ENCODE measurements at places on chromosomes 5 and 9.

DNA sequence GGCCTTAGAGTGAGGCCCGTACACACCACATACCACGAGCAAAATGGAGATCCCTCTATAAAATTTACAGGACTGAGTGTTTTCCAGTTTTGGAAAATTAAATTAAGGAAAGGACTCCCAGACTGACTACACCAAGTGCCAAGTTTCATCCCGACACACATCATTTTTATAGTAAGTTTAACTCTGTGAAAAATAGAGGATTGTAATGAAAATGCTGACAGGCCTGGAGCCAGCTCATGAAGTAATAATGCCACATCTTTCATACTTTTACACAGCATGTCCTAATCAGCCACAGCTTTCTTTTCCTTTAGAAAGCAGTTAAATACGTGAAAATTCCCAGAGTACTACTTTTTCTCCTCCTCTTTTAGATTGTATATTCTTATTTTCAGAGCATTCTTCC lies 169.2 kb downstream of the SAXO1 start:
- no peak for DNase-seq

DNA sequence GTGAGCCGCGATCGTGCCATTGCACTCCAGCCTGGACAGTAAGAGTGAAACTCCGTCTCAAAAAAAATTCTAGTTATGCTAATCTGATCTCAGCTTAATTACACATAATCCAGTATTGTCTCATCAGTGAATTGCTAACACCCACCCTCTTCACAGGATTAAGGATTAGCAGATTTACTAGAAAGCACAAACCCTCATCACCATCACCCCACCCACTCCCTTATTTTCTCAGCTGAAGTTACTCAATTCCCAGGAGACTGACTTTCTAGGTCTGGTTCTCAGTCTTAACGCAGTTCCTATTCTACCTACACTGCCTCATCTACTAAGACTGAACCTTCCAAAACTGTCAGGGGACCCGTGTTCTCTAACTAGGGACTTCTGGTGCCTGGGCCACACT lies 9.0 kb downstream of the TOR1B start:
- no peak for DNase-seq

- DNase-seq: no peak
Measured at GRCh38 chr9:104280178-104280560, 186.1 kb downstream of the SMC2 start.

DNA sequence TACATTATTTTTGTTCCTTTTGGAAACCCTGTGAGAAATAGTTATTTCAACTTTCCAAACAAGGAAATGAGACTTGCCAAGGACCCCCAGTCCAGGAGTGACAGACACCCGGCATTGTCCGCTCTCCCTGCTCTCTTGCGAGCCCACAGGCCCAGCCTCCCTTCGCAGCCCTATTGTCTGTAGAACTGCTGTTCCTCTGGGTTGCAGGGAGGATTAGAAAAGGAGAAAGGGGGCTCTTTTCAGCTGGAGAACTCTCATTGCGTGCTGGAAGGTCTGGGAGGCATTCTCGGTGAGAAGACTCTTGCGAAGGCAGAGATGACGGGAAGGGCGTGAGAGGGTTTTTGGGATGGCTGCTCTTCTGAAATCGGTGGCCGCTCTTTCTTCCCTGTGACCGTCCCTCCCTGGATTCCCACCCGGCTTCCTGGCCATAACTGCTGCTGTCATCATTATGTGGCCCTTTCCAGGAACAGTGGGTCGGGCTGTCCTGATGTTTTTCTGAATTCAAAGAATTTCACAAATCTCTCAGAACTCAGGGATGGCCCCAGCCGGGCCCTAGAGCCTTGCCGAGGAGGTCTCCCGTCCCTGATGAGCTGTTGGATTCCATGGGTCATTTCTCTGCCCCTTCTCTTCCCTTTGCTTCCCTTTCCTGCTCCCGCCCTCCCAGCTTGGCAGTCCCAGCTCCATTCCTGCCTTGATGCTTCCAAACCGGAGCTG lies 29.8 kb downstream of the STC2 start:
- DNase-seq: no peak

DNA sequence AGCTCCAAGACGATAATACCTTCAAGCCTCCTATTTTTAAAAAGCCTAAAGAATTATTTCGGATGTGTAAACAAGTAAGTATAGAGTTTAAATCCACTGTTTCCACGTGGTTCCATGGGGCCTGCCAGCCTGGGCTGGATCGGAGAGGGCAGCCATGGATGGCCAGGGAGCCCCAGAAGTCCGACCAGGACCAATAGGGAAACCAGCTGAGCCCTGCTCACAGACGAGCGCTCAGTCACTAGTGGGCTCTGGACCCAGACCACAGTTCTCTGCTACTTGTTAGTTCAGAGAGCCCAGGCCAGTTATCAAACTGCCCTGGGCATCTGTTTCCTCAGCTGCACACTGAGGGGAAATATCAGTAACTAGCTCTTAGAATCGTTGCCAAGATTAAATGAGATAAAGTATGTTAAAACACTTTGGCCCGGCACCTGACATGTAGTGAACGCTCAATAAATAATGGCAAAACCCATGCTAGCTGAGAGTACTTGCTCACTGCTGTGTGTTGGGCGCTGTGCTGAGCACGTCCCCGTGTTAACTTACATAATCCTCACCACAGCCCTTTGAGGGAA lies 124.8 kb downstream of the RGS3 start:
- DNase-seq: no peak

DNA sequence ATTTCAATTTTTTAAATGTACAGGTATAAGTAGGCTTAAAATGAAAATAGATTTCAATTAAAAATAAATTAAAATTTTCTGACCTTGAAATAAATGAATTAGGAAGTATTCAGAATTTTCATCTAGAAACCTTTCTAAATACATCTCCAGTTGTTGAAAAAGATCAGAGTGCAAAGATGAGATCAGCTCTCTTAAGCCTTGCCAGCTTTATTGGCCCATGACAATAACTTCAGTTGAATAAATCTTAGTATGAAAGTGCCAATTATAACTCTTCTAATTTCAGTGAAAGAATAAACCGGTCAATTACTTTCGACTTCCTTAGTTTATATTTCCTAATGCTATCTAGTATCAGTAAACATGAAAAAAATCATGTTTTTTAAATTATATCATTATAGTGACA lies 117.4 kb downstream of the FBXL17 start:
- no peak for DNase-seq

DNA sequence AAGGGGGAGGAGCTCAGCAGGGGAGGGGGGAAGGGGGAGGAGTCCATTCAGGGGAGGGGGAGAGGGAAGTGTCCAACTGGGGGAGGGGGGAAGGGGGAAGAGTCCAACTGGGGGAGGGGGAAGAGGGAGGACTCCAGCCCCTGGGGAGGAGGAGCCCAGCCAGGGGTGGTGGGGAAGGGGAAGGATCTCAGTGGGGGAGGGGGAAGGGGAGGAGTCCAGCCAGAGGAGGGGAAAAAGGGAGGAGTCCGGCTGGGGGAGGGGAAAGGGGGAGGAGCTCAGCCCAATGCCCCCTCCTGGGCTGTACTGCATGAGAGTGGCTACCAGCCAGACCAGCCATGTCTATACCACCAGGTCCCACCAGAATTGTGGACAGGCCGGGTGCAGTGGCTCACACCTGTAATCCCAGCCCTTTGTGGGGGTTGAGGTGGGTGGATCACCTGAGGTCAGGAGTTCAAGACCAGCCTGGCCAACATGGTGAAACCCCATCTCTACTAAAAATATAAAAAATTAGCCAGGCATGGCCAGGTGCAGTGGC lies 30.6 kb upstream of the ADAMTS2 start:
- DNase-seq: no peak

GRCh38 chr9:16763946-16764345 lies 106.5 kb downstream of the BNC2 start:
- no peak for DNase-seq

GRCh38 chr9:127898433-127899127 lies 823 bp downstream of the ST6GALNAC6 start:
- no peak for DNase-seq

GRCh38 chr5:61319388-61320146 lies 12.5 kb upstream of the ZSWIM6 start:
- no peak for DNase-seq

DNA sequence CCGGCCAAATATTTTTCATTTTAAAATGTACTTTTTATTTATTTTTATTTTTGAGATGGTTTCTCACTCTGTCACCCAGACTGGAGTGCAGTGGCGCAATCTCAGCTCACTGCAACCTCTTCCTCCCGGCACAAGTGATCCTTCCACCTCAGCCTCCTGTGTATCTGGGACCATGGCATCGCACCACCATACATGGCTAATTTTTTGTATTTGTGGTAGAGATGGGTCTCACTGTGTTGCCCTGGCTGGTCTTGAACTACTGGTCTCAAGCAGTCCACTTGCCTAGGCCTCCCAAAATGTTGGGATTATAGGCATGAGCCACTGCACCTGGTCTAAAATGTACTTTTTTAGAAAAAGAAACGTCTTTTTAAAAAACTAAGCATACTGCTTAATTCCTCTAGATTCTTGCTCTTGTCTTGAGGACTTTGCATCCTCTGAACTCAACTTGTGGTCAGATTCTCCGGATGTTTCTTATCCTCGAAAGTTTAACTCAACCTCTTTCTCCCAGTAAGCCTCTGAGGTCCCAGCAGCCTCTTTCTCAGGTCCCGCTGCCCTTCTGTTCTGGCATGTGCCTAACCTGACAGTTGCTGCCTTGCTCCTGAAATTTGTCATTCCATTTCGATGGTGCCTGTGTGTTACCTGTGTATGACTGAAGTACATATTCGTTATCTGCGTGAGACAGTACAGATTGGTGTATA lies 63.0 kb downstream of the TRIO start:
- no peak for DNase-seq

- DNase-seq: no peak
Measured at GRCh38 chr9:120574473-120574872, 5.5 kb downstream of the CDK5RAP2 start.

- no peak for DNase-seq
Measured at GRCh38 chr9:27408001-27408400, 111.1 kb upstream of the EQTN start.

- DNase-seq: no peak
Measured at GRCh38 chr5:31427013-31427723, 104.7 kb downstream of the DROSHA start.

GRCh38 chr9:130432362-130432761 lies 12.4 kb upstream of the ASS1 start:
- no peak for DNase-seq

GRCh38 chr9:131706608-131706970 lies 33.3 kb downstream of the RAPGEF1 start:
- no peak for DNase-seq

DNA sequence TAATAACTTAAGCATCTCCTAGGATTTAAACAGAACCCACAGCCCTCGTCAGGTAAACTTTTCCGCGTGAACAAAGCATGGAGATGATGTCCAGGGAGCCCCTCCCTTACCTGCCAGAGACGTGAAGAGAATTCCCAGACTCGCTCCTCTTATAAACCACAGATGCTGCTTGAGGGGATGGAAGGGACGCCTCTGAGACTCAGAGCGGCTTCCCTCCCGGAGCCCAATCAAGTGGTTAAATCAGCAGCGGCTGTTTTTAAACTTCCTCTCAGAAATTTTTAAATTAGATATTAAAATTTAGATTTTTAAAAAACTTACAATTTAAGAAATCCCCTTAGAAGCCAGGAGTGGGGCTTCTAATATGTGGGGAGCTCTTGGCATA lies 71.8 kb downstream of the RAPGEF1 start:
- no peak for DNase-seq

DNA sequence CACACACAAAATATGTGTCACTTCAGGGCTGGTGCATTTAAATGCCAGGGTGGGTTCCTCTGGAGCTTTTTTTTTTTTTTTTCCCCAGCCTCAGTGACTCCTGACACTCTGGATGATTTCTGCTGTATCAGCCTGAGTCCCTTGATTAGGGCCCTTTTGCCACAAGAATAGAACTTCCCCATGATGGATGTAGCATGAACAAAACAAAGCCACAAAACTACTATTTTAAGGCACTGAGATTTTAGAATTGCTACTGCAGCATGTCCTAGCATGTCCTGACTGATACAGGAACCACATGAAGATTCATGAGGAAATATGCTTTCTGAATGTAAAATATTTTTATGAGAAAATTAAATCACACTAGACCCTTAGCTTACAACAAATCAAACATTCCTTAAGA lies 13.9 kb upstream of the ADGRD2 start:
- no peak for DNase-seq

- DNase-seq: no peak
Measured at GRCh38 chr9:87354147-87354546, 143.5 kb upstream of the DAPK1 start.
